ENCODE measurements at places on chromosomes 2 and 18. TPM values are rescaled to one million over a fixed set of nuclear protein-coding genes. Genes with fewer than 3 reads are reported as not detected.
A peak's percentile ranks its signal among the peaks of the same experiment; 100 is the strongest.

DNA sequence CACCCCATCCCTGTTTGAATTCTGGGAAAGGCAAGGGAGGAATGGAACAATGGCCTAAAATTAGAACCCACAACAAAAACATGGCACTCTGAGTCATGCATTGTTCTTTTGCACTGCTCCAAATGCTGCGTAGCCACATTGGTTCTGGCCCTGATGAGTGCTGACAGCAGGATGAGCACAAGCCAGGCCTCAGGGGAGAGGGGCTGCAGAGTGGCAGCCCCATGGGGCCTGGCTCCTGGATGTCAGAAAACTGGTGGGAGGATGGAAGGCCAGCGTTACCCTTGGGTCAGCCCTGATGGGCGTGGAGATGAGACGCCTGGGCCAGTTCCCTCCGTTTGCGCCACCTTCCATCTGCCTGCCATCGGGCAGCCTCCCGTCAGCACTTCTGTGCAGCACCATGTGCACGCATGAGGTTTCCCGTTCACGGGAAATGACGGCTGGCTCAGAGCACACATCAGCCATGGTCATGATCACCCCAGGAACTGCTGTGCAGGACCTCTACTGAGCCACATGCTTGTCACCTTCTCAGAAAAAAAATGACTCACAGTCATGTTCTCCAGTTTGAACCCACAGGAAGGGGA, 65.6 kb downstream of the CYP26B1 start:
- no peak for DNase-seq

DNA sequence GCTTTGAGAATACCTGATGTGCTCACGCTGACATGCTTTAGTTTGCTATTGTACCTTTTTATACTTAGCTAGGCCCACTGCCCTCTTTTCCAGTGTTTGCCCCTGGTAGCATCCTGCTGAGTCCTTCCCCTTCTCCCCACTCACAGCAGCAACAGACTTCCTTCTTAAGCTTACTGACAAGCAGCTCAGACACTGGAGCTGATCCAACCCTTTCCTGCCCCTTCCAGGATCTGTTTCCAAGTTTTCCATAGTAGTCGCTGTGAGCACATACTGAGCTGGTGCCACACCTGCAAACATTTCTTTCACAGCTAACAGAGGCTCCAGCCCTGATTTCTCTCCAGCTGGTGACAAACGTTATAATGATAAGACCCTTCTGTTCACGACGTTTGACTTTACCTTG, 991.4 kb upstream of the CELF4 start:
- DNase-seq, result no peak

GRCh38 chr2:235264512-235264911, 229.3 kb upstream of the AGAP1 start:
- no peak for DNase-seq

DNA sequence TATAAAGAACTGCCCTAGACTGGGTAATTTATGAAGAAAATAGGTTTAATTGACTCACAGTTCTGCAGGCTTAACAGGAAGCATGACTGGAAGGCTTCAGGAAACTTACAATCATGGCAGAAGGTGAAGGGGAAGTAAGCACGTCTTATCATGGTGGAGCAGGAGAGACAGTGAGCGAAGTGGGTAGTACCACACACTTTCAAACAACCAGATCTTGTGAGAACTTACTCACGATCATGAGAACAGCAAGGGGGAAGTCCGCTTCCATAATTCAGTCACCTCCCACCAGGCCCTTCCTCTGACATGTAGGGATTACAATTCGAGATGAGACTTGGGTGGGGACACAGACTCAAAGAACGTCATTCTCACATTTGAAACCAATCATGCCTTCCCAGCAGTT, 260.1 kb upstream of the FAM98A start:
- DNase-seq, result no peak

GRCh38 chr2:4134551-4135550, 431.5 kb downstream of the DCDC2C start:
- no peak for DNase-seq

- DNase-seq, result no peak
These were observed 65.3 kb upstream of the SMIM21 start for GRCh38 chr18:75492852-75493251.

DNA sequence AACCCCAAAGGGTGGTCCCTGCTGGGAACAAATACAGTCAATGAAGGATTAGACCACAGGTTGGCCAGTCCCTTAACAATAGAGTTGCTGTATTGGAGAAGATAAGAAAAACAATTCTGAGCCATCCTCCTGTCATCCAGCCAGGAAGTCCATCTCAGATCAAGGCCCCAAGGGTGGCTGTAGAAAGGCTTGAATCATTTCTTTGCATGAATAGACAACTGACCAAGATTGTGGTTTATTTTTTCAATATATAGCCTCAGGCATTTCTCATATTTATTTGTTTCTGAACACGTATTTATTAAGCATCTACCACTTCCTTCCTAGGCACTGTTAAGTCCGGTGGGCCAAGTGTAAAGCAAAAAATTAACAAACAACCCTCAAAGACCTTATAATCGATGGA, 274.4 kb upstream of the SLC14A2 start:
- no peak for DNase-seq

- peak; percentile 14 for DNase-seq
These were observed 1.7 kb downstream of the ALLC start for GRCh38 chr2:3659447-3660432.

GRCh38 chr2:148048475-148049221, 27.8 kb downstream of the MBD5 start:
- DNase-seq, result no peak

DNA sequence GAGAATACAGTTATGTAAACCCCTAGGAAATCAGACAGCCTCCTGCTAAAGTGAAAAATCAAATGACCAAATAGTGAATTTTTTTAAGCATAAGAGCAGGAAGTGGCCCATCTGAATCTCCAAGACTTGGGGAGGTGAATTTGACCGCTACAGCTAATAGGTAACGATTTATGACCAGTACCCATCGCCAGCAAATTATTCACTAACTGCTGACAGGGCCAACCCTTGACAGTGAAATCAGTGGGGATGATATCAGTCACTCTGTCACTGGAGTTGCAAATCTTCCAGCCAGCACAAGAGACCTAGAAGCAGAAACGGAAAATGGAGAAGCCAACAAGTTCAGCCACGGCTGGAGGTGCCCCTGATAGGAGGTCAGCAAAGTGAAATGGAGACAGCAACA, 164.3 kb upstream of the PIK3C3 start:
- no peak for DNase-seq

GRCh38 chr2:168159754-168160585, 87.4 kb downstream of the STK39 start:
- DNase-seq, result no peak

- peak; percentile 76 for DNase-seq
These were observed 845 bp upstream of the CDC42EP3 start for GRCh38 chr2:37672104-37672869.

- no peak for DNase-seq
These were observed 6.4 kb downstream of the ARL4C start for GRCh38 chr2:234490271-234491091.

- DNase-seq, result no peak
These were observed 5.5 kb downstream of the COL6A3 start for GRCh38 chr2:237408335-237409000.

DNA sequence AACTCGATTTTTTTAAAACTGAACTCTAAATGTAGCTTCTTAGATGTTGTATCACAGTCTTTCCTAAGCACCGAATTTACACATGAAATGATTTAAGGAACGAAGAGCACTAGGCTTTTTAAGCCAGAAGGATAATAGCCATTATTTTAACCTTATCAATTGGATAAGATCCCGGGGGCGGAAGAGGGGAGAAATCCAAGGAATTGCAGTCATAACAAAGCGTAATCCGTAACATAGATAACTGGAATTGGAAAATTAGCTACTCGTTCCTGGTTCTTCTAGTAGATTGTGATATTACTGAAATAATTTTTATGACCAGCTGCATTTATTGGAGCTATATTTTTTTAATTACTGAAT, 988 bp upstream of the KANSL1L start:
- DNase-seq, result no peak

- DNase-seq, result no peak
These were observed 90.6 kb upstream of the ARL4C start for GRCh38 chr2:234587341-234588053.

TNFAIP6 gene
- not detected for total RNA-seq

MYCN gene
- total RNA-seq, result not detected

XDH gene
- total RNA-seq, result 0.78 TPM

- no peak for DNase-seq
These were observed 202.1 kb downstream of the RNF144A start for GRCh38 chr2:7119132-7119835.

IL36RN gene
- total RNA-seq, result not detected

GAREM1 gene
- total RNA-seq, result 16.8 TPM

DNA sequence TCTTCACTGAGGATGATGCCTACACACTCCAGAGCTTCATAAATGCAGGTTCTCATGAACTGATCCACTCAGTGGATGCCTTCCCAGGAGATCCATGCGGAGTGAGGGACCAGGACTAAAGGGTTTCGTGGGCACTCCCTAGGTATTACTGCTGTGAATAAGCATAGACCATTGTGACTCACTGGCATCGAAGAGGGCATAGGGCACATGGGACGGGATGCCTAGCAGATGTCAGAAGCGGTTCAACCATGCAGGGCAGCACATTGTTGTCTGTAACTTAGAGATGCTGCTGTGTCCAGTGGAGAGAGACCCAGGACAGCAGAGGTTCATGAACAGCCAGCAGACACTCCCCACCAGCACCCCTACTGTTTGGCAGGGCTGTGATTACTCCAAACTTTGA, 17.2 kb downstream of the GKN2 start:
- DNase-seq, result no peak

DNA sequence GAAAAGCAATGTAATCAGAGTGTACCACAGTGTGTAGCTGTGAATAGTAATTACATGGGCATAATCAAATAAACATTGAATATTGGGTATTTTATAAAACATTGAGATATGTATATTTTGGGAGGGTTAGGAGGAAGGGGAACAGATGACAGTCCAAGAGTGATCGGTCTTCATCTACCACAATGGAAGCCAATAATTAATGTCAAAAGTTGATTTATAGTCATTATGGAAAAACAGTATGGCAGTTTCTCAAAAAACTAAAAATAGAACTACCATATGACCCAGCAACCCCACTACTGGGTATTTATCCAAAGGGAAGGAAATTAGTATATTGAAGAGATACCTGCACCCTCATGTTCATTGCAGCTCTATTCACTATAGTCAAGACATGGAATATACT, 5.8 kb upstream of the LAPTM4A start:
- DNase-seq, result no peak

M1AP gene
- total RNA-seq, result not detected

- no peak for DNase-seq
These were observed 75.3 kb upstream of the TRIB2 start for GRCh38 chr2:12641441-12641840.

FHOD3 gene
- 0.52 TPM for total RNA-seq

INPP5D gene
- total RNA-seq, result 0.99 TPM
